ELF-1 (cell line): ENCODE measurements at places on chromosomes 13 and 19.

GRCh38 chr19:40417643-40417981 is 4.4 kb upstream of the PRX start:
- no peak for DNase-seq

DNA sequence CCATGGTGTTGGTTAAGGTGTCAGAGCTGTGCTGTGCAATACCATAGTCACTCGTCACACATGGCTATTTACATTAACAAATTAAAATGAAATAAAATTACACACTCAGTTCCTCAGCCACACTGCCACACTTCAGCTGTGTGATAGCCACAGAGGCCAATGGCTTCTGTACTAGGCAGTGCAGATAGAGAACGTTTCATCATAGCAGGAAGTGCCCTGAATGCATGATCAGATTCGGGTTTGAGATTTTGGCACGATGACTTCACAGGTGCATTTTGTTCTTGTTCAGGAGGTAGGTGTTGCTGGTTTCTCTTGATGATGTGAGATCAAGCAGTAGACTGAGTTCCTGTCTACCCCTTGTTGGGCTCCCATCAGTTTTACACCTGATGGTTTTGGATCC is 6.5 kb downstream of the ARMC6 start:
- no peak for DNase-seq

GRCh38 chr19:45960595-45961235 is 12.9 kb downstream of the NOVA2 start:
- DNase-seq = peak; percentile 36

DNA sequence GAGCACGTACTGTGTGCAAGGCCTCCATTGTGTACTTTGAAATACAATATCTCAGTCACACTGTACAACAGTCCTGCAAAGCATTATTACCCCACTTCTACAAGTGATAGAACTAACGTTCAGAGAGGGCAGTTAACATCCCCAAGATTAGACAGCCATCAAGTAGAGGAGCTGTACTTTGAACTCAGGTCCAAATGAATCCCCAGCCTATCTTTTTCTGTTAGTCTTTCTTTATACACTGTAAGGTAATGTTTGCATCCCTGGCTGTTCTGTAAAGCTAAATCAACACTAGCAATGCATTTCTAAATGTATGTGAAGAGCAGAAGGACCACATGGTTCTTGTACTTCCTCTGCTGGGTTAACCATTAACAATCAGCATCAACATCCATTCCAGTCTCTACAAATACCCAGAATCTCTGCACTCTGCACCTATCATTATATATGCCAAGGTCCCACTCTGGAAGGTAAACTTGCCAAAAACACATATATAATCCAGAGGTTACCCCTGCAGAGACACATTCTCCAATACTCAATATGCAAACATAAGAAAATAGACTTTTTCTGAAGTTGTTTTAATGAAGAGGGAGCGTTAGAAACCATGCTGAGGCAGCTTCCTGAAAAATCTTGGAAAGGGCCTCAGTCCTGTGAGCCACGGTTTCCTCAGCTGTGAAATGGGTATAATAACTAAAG is 182.3 kb downstream of the MZT1 start:
- DNase-seq = no peak

DNA sequence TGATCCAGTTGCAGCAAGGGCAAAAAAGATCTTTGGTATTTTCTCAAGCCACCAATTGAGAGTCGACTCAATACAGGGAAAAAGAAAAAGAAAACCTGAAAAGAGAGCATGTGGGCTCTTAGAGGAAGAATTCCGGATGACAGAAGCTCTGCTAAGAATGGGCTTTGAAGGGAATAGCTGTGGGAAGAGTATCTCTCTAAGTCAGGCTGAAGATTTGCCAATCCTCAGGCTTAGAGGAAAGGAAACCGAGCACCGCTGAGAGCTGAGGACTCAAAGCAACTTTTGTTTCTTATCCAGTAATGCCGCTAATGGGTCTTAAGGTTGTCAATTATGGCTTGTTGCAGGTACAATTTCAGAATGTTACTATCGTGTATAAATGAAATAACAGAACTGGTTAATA is 166.4 kb downstream of the EFNB2 start:
- DNase-seq = no peak

GRCh38 chr13:74111399-74111798 is 22.8 kb downstream of the KLF12 start:
- DNase-seq = no peak

DNA sequence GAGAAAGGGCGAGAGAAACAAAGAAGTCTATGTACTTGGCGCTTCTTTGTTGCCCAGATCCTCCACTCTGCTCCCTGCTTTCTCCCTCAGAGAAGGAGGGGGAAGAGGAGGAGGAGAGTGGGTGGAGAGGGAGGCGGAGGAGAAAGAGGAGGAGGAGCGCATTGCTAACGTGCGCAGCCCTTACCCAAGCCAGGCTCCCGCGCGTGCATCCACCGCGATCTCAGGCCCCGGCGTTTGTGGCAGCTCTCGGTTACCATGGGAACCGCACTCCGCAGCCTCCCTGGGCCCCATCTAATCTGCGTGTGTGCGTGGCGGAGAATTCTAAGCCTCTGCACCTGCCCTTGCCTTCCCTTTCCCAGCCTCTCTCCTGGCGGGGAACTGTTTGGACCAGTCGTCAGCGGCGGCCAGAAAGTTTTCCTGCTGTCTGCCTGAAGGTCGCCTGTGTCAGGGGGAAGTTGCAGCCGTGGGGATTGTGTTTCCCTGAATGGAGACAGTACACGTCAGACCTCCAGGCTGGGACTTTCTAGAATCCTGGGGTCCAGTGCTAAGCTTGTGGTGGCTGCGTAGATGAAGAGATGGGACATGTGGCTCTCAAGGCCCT is at the start of gene ERICH6B:
ERICH6B (minus strand) TSS at position 239 of the 601 bp plus-strand sequence. CDS start 18,734 bp downstream, outside the sequence.
- DNase-seq = peak; percentile 81
